ENCODE measurements at places on chromosomes 3 and 15.

GRCh38 chr3:52986049-52986448, 59.8 kb downstream of the SFMBT1 start:
- DNase-seq: no peak

- peak; percentile 27 for DNase-seq
Observed at GRCh38 chr15:78944669-78945407, at the start of gene CTSH. Gene CTSH (minus strand): TSS chr15:78945046. CDS start chr15:78944981, 65 bp downstream.

DNA sequence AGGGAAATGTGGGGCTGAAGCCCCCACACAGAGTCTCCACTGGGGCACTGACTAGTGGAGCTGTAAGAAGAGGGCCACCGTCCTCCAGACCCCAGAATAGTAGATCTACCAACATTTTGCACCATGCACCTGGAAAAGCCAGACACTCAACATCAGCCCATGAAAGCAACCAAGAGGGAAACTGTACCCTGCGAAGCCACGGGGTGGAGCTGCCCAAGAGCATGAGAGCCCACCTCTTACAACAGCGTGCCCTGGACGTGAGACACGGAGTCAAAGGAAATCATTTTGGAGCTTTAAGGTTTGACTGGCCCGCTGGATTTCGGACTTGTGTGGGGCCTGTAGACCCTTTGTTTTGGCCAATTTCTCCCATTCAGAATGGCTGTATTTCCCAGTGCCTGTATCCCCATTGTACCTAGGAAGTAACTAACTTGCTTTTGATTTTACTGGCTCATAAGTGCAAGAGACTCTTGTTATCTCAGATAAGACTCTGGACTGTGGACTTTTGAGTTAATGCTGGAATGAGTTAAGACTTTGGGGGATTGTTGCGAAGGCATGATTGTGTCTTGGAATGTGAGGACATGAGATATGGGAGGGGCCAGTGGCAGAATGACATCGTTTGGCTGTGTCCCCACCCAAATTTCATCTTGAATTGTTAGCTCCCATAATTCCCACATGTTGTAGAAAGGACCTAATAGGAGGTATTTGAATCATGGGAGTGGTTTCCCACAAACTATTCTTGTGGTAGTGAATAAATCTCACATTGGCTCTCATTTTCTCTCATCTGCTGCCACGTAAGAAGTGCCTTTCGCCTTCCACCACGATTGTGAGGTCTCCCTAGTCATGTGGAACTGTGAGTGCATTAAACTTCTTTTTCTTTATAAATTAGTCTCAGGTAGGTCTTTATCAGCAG, 105.8 kb downstream of the CBLB start:
- no peak for DNase-seq

DNA sequence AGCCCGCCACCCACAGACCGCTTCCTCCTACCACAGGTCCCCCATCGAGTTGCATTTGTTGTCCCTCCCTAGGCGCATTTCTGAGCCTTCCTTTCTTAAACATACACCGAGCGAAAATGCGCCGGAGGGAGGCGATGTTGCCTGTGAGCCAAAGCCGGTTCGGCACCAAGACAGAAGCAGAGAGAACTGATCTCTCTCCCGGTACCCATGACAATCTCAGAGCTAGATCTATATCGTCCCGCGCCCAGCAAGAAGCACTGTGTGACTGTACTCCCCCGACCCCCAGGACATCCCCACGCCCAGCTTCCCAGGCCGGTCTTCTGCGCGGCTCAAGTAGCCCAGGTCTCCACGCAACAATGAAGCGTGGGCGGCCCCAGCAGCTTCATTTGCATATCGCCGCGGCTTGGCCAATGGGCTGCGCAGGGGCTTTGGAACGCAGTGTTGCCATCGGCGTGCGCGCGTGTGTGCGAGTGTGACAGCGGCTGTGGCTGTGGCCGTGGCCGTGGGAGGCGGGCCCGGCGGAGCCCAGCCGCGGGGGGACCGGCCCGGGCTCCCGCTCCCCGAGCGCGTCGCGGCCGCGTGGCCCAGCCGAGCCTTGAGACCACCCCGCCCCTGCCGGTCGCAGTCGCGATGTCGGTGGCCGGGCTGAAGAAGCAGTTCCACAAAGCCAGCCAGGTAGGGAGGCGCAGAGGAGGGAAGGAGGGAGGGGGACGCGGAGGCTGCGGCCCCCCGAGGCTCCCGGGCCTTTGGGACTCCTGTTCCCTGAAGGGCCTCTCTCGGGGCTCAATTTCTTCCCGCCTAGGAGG, at the start of gene SH3GL3:
Gene SH3GL3 (plus strand): TSS at position 438 of the 806 bp plus-strand sequence. CDS start 193 bp downstream, at position 631.
- DNase-seq: peak; percentile 94

- no peak for DNase-seq
Observed at GRCh38 chr15:73608941-73609340, 24.2 kb downstream of the NPTN start.

GRCh38 chr15:42010434-42010833, 10.4 kb downstream of the PLA2G4E start:
- no peak for DNase-seq

DNA sequence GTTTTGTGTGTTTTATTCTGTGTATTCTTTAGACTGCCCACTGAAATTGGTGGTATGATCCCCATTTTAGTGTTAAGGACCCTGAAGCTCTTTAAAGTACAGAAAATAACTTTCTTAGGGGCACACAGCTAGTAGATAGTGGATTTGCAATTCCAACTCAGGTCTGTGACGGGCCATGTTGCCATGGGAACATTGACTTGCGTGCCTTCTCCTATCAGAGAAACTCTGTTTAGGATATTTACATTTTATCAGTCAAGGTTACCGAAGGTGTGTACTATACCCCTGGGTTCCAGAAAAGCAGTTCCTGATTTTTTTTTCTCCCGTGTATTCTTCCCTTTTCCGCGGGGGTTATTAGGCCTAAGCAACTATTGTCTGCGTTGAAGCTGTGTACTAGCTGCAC, 19.4 kb downstream of the MYZAP start:
- DNase-seq: no peak

- no peak for DNase-seq
Observed at GRCh38 chr15:59105854-59106253, 908 bp downstream of the CCNB2 start.

GRCh38 chr3:106206613-106207012, 337.8 kb upstream of the CBLB start:
- no peak for DNase-seq

DNA sequence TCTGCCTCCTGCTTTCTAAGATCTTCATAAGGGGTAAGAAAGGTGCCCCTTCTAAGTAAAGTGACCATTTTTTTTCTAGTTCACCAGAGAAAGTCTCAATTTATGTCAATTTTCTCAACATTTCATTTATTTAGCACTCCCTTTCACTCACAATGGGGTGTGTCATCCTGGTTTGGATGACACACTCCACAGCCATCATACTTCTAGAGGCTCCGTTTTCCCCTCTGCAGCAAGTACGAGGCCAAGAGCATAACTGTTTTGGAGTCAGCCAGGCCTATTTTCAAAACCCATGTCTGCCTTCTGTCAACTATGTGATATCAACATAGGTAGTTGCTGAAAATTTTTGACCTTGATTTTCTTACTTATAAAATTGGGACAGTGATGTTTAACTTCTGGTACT, 703.2 kb downstream of the NLGN1 start:
- no peak for DNase-seq

GRCh38 chr3:12724794-12725193, 34.3 kb downstream of the TMEM40 start:
- DNase-seq: no peak

GRCh38 chr15:61621865-61622264, 392.8 kb upstream of the RORA start:
- DNase-seq: no peak

DNA sequence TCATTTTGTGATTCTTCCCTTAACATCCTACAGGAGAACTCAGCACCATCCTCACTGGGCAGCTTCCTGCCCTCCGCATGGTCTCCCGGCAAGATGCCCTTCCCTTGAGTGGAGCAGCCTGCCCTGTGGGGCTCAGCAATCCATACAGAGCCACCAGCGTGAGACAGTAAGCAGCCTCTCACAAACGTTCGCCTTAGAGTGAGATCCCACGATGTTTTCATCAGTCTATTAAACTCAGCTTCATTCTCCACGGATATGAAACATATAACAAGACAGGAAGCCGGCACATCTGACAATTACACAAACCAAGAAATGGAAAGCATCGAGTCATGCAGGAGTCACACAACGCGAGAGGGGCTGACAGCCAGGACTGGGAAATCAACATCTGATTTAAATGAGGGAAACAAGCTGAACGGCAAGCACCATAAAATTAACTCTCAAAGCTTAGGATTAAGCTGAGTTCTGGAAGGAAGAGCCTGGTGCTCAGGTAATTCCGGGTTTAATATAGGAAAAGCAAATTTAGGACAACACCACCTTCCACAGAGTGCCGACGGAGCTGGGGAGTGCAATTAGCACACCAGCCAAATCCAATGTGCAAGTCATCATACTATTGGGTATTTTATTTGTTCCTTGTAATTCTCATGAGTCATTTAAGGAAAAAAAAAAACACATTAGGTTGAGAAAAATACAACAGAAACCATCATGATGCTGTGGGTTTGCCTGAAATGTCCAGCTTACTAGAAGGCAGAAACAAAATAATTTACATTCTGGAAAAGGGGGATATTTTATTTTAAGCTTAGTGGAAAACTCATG, 272.0 kb downstream of the OCA2 start:
- DNase-seq: no peak

- DNase-seq: no peak
Observed at GRCh38 chr3:183391460-183391859, 37.0 kb downstream of the MCF2L2 start.

GRCh38 chr15:40386480-40386879, 4.0 kb downstream of the KNSTRN start:
- no peak for DNase-seq

All from C1 segment of cervical spinal cord (tissue), 14 donors.